ENCODE measurements at places on chromosomes 13 and 19.

DNA sequence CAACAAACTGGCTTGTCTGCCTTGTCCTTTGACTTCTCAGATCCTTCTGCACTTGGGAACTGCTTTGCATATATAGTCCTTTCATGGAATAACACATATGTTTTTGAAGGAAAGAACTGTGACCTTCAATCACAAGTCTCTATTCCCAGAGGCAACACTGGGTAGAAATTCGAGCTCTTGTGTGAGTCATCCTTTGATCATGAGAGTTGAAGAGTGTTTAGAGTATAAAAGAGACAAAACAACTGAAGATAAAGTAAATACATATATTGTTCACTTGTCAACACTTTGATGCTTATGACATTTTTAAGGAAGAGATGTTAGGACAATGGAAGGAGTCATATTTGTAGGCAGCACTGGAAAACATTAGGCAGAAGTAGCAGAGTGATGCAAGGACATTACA is 5.2 kb upstream of the OR7A5 start:
- no peaks in the 10 kb centered on the region for H3K36me3 ChIP-seq
- H3K4me3 ChIP-seq: no peak overlapping the region
- no peak for DNase-seq
- no peaks in the 10 kb centered on the region for H3K27me3 ChIP-seq

GRCh38 chr13:74866101-74866500 is 615.9 kb downstream of the TBC1D4 start:
- DNase-seq: no peak
- H3K27ac ChIP-seq: no peak overlapping the region
- H3K27me3 ChIP-seq: no peaks in the 10 kb centered on the region
- H3K4me3 ChIP-seq: no peak overlapping the region
- no peaks in the 10 kb centered on the region for H3K4me1 ChIP-seq

DNA sequence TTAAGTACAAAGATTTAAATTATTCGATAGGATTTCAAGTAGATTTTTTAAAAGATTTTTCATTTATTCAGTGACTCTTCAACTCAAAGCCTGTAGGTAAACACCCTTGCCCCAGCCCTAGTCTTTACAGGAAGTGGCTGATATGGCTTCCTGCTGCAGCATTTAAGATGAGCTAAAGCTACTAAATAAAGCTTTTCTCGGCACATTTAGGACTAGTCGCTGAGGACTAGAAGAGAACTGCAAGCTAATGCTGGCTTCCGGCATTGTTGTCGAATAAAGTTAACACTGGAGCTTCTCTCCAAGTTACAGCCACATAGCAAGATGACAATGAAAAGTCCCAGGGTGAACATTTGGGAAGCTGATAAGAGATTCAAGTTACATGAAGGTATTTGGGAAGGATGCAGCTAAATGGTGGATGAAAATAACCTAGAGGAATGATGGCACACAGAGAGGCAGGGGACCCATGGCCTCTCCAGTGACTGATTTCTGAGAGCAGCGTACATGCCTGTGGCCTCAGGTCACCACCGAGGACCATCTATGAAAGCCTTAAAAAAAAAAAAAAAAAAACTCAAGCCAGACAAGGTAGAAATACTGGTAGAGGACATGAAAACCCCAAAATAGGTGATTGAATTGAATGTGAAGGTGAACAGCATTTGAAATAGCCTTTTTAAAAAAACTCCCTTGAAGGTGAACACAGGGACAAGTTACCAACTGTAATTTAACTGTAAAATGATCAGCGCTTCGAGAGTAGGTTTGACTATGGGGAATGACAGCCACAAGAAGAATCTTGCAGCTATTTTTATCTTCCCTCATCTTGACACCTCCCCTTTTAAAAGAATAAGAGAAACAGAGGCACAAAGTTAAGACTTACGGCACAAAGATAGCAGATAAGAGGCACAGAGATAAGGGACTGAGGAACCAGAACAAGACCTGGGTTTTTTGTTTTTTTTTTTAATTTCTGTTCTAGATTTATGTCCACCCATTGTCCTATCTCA is 155.4 kb downstream of the DCT start:
- H3K27ac ChIP-seq: no peak overlapping the region
- no peaks in the 10 kb centered on the region for H3K27me3 ChIP-seq
- no peak overlapping the region for H3K4me3 ChIP-seq

- peaks cover 3% of the 10 kb centered on the region for H3K27me3 ChIP-seq
- peak; percentile 47 for DNase-seq
- no peak overlapping the region for H3K27ac ChIP-seq
- H3K4me1 ChIP-seq: no peaks in the 10 kb centered on the region
Measured at GRCh38 chr13:27339299-27339698, 68.7 kb downstream of the RASL11A start.

DNA sequence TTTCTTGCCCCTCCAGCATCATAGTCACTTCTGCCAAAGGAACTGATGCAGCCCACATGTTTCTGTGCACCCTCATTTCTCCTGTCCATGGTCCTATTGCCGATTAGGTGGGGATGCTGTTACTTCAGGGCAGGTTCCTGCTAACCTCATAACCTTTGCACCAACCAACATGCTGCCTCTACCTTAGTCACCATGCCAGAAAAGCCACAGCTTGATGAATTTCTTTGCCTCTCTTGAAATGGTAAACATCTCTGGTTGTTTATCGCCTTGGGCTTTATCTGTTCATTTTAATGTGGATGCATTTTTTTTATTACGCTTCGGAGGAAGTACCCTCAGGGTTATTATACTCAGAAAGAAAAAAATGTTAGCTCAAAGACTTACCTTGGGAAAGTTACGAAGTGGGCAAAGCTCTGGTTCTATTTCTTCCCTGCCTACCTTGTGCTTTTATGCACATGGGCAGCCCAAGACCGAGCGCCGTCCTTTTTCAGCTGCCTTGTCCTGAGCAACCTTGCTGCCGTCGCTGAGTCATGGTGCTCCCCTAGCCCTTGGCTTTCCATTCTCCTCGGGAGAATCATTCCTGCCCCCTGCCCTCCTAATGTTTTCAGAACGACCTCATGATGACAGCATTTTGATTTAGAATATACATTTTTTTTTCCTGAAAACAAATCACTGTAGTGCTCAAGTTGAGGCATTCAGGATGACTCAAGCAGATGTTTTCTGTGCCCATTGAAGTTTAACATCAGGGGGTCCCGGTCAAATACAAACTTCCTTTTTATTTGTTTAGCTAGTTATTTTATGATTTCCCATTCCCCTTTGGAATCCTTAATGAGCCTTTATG is 280.0 kb downstream of the SHISA2 start:
- H3K4me3 ChIP-seq: no peak overlapping the region
- no peaks in the 10 kb centered on the region for H3K4me1 ChIP-seq
- H3K36me3 ChIP-seq: no peaks in the 10 kb centered on the region
- no peak overlapping the region for H3K27ac ChIP-seq
- peaks cover 2% of the 10 kb centered on the region for H3K27me3 ChIP-seq

DNA sequence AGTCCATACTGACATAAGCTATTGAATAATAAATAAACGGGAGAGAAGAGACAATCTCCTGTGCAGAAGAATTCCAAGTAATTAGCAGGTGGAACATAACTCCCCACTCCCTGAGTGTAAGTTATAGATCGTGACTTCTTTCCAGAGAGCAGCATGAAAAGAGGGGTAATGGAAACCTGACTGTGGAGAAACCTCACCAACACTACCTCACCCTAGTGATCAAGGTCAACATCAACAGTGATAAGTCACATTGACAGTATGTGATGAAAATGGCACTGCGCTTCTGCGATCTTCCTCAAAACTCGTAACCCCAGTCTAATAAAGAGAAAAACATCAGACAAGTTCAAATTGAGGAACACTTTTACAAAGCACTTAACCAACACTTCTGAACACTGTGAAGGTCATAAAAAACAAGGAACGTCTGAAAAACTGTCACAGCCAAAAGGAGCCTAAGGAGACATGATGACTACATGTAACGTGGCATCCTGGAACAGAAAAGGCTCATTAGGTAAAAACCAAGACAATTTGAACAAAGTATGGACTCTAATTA is 19.8 kb downstream of the CAB39L start:
- no peak overlapping the region for H3K4me3 ChIP-seq
- H3K27ac ChIP-seq: no peak overlapping the region
- no peaks in the 10 kb centered on the region for H3K36me3 ChIP-seq
- H3K4me1 ChIP-seq: no peaks in the 10 kb centered on the region

DNA sequence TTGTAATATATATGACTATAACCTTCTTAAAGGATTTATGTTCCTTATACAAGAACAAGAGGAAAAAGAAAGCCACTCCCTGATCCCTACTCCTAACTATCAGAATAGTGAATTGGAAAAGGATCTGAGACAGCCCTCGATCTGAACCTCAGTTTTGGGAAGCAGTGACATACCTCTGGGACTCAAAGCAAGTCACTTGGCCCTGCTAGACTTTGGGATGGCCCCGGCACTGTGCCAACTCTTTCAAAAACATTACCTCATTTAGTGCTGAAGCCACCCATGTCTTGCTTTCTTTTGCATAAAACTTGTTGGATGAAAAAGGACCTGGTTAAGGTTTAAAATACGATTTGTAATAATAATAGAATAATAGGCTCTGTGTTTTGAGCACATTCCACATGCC is 447.3 kb downstream of the FGF9 start:
- H3K4me3 ChIP-seq: no peak overlapping the region
- H3K27me3 ChIP-seq: no peaks in the 10 kb centered on the region
- H3K27ac ChIP-seq: no peak overlapping the region

GRCh38 chr19:58544591-58545285 is 874 bp downstream of the TRIM28 start:
- H3K4me3 ChIP-seq: peak overlapping the region; percentile 90
- H3K27ac ChIP-seq: peak overlapping the region; percentile 99
- H3K4me1 ChIP-seq: peaks cover 17% of the 10 kb centered on the region
- DNase-seq: peak; percentile 68
- peaks cover 42% of the 10 kb centered on the region for H3K36me3 ChIP-seq

DNA sequence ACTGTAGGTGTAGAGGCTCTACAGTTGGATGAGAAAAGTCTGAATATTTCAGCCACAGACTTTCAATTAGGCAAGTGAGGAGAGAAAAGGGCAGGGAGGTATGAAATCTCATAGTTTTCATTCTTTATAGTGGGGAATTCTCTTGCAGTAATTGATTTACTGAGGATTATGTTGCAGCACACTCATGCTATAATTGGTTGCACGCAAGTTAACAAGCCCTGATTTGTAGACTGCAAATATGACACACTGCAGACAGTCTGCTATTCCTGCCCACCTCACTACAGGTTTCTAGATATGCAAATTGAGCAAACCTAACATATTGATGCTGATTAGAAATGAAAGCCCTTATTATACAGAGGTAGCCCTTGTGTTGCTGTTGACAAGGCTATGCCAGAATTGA is 139.4 kb downstream of the LHFPL6 start:
- H3K4me1 ChIP-seq: no peaks in the 10 kb centered on the region
- no peaks in the 10 kb centered on the region for H3K27me3 ChIP-seq
- DNase-seq: no peak
- no peak overlapping the region for H3K4me3 ChIP-seq

DNA sequence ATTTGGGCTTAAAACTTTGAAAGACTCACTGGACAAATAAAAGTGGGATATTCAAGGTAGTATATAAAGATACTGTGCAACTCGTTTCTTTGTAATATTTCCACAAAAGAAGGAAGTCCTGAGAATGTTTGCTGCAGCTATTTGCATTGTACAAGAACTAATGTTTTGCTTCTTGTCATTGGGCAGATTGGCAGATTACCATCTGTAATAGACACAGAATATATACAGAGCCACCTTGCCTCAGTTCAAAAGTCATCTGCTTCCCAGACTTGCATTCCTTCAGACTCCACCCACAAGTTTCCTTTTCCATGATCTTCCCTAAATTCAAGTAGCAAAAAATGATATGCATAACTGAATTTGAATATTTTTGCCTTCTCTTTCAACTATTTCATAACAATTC is 145.1 kb downstream of the EFNB2 start:
- no peak overlapping the region for H3K27ac ChIP-seq
- DNase-seq: no peak
- H3K4me3 ChIP-seq: no peak overlapping the region
- H3K36me3 ChIP-seq: no peaks in the 10 kb centered on the region

- H3K27ac ChIP-seq: peak overlapping the region; percentile 64
- DNase-seq: peak; percentile 83
- peaks cover 6% of the 10 kb centered on the region for H3K36me3 ChIP-seq
- H3K4me1 ChIP-seq: peaks cover 36% of the 10 kb centered on the region
Measured at GRCh38 chr13:98490195-98490836, 86.6 kb downstream of the STK24 start.

DNA sequence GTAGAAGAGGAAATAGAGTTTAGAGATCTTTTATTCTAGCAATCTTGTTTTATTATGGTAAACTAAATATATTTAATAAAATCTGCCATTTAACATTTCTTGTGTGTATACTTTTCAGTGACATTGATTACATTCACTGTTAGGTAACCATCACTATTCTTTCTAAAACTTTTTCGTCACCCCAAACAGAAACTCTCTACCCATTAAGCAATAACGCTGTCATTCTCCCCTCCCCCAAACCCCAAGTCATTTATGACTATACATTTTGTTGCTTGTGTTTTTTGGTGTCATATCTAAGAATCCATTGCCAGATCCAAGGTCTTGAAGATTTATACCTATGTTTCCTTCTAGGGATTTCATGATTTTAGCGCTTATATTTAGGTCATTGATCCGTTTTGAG is 10.6 kb downstream of the URI1 start:
- H3K4me1 ChIP-seq: no peaks in the 10 kb centered on the region
- no peak overlapping the region for H3K27ac ChIP-seq
- H3K27me3 ChIP-seq: no peaks in the 10 kb centered on the region
- H3K36me3 ChIP-seq: no peaks in the 10 kb centered on the region

GRCh38 chr13:54563286-54563685 is 1534.7 kb downstream of the OLFM4 start:
- H3K4me1 ChIP-seq: no peaks in the 10 kb centered on the region
- no peaks in the 10 kb centered on the region for H3K27me3 ChIP-seq
- H3K36me3 ChIP-seq: no peaks in the 10 kb centered on the region
- no peak for DNase-seq
- no peak overlapping the region for H3K27ac ChIP-seq

GRCh38 chr13:32310134-32310706 is 4.9 kb downstream of the ZAR1L start:
- no peaks in the 10 kb centered on the region for H3K36me3 ChIP-seq
- no peaks in the 10 kb centered on the region for H3K27me3 ChIP-seq
- DNase-seq: no peak
- peaks cover 3% of the 10 kb centered on the region for H3K4me1 ChIP-seq

DNA sequence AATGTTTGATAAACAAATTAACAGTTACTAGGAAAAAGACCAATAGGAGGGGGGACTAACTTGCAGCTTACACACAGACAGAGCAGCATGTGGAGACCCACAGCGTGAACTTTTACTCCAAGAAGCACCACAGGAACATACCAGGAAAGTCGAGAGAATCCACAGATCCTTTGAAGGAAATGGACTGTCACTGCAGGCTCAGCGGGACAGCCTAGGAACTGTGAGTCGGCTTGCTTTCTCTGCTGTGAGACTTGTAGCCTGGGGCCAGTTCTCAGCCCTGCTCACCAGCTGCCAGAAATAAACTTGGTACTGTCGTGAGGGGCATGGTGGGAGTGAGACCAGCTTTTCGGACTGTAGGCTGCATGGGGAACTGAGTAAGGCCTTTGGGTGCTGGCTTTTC is 1211.5 kb downstream of the PCDH17 start:
- H3K27me3 ChIP-seq: no peaks in the 10 kb centered on the region
- no peaks in the 10 kb centered on the region for H3K4me1 ChIP-seq
- no peaks in the 10 kb centered on the region for H3K36me3 ChIP-seq
- H3K27ac ChIP-seq: no peak overlapping the region
- DNase-seq: no peak
